OCI-M1 (cell line): ENCODE measurements at places on chromosomes 2 and 18.
A peak's percentile ranks its signal among the peaks of the same experiment; 100 is the strongest.

DNA sequence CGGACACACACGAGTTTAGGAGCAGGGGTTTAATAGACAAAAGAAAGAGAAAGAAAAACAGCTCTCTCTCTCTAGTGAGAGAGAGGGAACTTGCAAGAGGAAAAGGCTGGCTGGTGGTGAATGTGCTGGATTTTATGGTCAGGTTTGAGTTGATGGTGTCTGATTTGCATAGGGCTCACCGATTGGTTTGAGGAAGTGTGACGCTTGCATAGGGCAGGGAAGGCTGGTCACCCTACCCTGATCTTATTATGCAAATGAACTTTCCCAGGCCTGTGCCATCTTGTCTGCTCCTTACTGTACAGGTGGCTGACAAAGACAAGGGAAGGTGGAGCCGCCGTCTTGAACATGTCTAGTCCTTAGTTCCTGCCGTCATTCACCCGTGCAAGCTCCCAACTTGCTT, 408.9 kb downstream of the RIT2 start:
- DNase-seq: peak; percentile 92

DNA sequence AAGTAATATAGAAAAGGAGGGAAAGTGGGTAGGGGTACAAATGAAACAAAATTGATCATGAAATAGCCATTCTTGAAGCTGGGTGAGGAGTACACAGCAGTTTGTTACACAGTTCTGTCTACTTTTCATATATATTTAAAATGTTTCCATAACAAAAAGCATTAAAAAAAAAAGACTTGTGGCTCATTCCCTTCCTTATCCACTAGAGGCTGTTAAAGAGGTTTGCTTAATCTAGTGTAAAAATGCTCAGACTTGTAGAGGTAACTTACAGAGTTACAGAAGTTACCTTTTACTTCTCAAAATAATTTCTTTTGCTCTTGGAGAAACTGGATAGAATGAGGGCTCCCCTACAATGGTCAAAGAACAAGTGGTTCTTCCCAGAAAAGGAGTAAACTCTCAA, 8.1 kb upstream of the WIPF1 start:
- DNase-seq: peak; percentile 58

DNA sequence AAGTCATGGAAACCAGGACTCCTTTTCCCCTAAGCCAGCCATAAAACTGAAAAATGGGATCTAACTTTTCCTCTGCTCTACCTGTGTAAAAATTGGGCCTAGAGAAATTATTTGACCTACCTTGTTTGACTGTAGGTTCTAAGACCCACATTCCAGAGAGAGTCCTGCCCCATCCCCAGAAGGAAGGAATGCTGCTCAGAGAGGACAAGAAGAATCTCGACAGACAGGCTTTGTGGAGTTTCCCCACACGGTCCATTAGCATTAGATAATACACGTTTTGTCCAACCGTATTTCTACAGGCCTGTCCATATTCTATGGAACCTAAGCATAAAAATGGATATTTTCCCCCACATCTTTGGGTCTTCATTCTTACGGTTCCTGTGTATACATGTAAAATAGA, 403.3 kb downstream of the METTL4 start:
- no peak for DNase-seq

DNA sequence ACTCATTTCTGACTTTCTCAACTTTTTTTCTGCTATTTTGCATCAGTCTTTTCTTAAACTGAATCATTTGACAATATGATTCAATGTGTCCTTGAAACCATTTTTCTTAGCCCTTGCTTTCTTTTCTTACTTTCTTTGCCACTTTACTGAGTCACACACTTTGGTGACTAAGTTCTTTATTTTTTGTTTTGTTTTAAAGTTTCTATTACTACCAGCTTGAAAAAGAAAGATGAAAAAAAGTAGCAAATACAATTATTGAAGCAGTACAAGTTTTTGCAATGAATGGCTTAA, 116.5 kb downstream of the DOCK10 start:
- DNase-seq: no peak

DNA sequence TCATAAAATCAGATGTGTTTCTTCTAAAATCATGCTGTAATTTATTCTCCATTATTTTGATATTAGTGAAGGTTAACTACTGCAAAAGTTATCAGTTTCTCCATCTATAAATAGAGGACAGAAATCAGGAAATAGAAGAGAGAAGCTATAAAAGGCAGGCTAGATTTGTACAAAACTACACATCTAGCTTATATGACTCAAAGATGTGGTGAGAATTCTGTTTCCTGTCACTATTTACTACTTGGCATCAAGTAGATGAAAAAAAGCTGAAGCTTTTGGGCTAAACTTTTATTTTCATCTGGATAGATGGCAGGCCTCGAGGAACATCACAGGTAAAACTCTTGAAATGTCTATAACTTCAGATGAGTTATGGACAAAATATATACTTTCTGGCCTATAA, 49.8 kb upstream of the NAB1 start:
- no peak for DNase-seq

- no peak for DNase-seq
These were observed 57.7 kb downstream of the EMX1 start for GRCh38 chr2:72975017-72975416.

DNA sequence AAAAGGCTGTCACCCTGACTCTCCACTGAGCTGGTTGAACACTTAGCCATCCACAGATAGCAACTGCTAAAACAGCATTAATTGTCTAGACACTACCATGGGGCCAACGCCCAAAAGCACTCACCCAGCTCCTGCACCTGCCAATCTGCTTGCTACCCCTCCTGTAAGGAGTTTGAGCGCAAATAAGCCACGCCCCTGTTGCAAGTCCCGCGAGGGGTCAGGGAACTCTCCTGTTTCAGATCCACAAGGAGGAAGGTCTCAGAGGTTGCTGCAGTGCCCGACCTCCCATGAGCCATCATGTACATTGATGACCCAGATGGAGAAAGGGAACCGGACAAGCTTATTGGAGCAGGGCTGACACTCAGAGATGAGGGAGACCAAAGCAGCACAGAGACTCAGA, 106.8 kb downstream of the ZNF516 start:
- DNase-seq: no peak

- peak; percentile 61 for DNase-seq
These were observed 529 bp downstream of the SEMA4C start for GRCh38 chr2:96869281-96869821.

GRCh38 chr18:67467188-67467587, 49.3 kb downstream of the DSEL start:
- DNase-seq: no peak

- DNase-seq: no peak
These were observed 37.5 kb upstream of the HAAO start for GRCh38 chr2:42829671-42830440.
